Activated gamma-delta T cell (primary cell): ENCODE measurements at places on chromosomes 7 and 10.

GRCh38 chr7:142883571-142884285 is 1.8 kb downstream of the TRPV6 start:
- no peak for DNase-seq

DNA sequence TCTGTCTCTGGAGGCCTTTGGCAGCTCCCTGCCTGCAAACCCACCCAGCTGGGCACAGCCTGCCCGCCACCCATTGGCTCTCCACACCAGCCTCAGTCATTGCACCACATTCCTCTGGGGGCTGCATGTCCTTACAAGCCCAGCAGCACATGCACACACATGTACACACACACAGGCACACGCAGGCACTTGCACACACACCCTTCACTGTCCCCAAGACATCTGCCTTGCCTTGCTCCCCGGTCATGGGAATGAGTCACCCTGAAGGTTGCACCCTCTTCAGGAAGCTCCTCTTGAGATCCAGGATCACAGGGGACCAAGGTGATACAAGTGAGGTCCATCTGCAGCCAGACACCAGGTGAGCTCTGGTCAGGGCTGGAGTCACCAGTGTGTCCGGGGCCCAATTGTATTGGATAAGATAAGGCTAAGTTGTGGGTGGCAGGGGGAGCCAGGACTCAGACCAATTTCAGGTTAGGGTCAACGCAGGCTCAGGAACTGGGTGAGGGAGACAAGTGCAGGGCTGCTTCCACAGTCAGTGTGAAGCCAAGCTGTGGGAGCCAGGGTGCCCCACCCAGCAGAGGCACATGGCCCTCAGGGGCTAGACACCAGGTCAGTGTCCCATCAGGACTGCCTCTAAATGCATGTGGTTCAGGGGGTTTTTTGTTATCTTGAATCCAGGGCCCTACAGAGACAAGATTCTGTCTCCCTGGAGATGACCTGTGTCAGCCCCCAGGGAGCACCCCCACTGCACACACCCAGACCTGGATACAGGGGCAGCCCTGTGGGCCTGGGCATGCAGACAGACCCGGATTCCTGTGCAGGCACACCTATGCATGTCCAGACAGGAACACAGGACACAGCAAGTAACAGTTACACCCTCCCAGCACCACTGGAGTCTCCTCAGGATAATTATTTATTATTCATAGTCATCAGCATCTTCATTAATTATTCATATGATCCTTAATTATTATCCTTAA is 33.8 kb downstream of the KCNH2 start:
- no peak for DNase-seq

DNA sequence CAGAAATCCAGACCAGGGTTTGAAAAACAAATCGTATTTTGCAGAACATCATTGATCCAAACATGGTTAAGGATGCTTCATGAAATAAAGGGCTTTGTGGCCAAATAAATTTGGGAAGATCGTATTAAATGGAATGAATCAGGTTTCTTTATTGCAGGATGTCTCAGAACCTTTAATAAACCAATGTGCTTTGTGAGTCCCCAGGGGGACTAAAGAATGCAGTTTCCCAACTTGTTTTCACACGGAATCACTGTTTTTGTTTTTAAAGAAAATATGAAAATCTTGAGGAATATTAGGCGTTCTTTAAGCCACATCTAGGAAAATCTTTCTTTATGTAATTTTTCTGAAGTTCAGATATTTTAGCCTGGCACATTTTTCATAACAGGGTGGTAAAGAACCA is 16.8 kb upstream of the CCDC172 start:
- no peak for DNase-seq

- no peak for DNase-seq
These were observed 25.6 kb downstream of the BLVRA start for GRCh38 chr7:43784030-43784584.

- DNase-seq, result no peak
These were observed 458.6 kb downstream of the PLXNA4 start for GRCh38 chr7:132117636-132118035.

- no peak for DNase-seq
These were observed 180.3 kb upstream of the GRB10 start for GRCh38 chr7:50962962-50963374.

DNA sequence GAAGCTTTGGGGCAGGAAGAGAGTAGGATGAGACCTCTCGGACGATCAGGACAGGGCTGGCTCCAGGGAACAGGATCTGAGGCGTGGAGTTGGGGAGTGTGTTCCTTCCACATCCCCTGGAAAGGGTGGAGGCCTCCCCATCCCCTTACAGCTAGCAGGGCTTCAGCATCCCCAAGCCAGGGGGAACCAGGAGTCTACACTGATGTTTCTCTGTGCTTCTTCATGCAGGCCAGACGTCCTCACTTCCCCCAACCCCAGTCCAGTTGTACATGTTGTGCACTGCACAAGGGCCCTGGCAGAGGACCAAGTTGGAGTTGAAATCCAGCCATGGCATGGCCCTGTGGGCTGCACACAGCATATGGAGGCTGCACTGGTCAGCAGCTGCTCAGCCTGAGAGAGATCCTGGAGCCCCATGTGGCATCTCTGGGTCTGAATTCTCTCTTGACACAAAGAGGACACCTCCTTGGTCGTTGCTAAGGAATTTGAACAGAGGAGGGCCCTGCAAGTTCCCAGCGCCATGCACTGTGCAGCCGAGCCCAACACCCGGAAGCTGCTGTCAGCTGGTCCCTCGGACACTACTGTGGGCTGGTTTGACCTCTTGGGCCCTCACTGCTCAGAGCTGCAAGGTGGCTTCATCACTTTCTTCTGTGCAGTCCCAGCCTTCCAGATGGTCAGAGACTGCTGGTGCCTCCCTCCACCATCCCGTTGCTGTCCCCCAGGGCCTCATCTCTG is 181.1 kb downstream of the DNAJB6 start:
- DNase-seq, result no peak
